ENCODE measurements at places on chromosomes 13 and 19.
A peak's percentile ranks its signal among the peaks of the same experiment; 100 is the strongest.

- DNase-seq, result no peak
Measured at GRCh38 chr13:41568972-41569351, 111.6 kb downstream of the RGCC start.

DNA sequence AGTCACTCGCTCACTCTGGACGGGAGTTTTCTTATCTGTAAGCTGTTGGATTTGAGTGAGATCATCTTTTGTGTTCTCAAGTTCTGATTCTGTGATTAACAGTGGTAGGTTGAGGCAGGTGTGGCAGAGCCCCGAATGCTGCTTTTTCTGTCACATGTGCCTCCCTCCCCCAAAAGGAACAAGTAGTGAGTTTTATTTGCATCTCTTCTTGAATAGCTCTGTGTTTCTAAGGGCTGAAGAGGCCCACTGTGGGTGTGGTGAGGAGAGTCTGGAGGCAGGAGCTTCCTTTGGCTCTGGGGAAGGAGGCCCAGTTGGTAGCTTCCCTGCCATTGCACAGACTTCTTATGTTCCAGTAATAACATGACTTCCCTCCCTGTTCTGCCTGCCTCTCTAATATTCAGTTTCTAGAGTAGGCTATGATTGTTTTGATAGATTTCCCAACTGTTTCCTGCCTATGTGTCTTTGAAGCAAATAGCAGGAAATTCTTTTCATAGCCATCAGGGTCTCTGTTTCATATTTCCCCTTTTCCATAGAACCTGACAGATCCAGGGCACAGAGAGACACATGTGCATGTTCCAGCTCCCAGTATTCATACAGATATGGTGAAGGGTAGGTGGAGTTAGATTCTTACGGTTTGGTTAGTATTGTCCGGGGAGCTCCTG, 23.9 kb upstream of the CXCL17 start:
- DNase-seq, result no peak

DNA sequence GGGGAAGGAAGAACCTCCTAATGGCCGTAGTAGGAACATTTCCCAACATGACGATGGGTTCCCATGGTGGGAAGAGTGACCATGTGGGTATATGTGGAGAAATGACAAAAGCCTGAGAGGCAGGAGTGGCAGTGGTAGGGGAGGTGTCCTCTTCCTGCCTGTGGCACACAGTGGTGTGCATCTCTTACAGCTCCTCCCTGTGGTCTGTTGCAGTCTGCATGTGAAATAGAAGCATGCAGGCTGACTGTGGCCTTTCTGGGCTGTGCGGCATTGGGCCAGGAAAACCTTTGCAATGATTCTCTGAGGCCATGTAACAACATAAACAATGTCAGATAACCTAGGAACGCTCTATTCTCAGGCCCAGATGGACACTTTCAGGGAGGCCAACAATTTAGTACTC, 84.0 kb downstream of the LACC1 start:
- DNase-seq, result no peak

DNA sequence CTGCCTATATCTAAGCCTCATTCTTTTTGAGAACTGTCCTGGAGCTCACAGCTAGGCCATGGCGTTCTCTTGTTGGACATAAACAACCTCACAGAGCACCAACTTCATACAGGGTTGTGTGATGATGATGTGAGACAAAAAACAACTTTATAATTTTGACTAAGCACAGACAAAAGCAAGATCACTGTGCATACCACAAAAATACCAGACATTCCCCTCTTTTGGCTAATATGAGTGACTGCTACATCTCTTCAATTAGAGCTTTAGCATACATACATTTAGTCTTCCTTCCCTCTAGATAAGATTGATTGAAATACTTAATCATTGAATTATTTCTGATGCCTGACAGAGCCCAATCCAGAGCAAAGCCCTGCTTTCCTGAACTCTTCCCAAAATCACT, 8.3 kb downstream of the MAB21L1 start:
- no peak for DNase-seq

GRCh38 chr13:95253033-95253432, 48.2 kb downstream of the ABCC4 start:
- DNase-seq, result no peak

DNA sequence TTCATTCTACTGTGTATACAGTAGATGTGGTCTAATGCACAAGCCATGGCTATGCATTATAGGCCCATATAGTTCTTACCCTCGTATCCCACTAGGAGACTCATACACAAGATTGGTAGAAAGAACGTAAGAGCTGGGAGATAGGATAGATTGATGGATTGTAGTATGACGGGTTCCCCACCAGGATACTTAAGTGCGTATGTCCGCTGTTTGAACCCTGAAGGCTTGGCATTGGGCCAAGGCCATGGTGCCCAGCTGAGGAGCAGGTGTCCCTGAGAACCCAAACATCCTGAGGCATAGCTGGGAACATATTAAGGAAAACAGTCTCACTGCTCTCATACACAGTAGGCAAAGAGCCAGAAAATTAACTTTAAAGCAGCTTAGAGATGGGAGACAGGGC, 617.5 kb upstream of the KLF12 start:
- DNase-seq, result no peak

DNA sequence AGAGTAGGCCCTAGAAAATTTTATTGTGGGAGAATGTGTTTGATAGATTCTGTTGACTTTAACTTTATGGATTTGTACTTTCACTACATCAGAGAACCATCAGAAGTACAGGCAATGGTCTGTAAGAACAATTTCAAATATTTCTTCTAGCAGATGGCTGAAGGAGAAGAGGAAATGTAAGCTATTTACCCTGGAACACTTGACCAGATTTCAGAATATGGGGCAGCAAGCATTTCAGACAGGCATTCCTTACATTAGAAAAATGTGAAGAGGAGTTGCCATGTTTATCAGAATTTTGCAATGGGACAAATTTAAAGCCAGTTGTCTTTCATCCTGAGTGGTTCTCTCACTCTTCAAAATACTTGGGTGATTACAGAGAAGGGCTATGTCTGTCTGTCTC, 7.5 kb downstream of the FRY start:
- no peak for DNase-seq

- no peak for DNase-seq
Measured at GRCh38 chr13:108816375-108816774, 187.0 kb downstream of the MYO16 start.

DNA sequence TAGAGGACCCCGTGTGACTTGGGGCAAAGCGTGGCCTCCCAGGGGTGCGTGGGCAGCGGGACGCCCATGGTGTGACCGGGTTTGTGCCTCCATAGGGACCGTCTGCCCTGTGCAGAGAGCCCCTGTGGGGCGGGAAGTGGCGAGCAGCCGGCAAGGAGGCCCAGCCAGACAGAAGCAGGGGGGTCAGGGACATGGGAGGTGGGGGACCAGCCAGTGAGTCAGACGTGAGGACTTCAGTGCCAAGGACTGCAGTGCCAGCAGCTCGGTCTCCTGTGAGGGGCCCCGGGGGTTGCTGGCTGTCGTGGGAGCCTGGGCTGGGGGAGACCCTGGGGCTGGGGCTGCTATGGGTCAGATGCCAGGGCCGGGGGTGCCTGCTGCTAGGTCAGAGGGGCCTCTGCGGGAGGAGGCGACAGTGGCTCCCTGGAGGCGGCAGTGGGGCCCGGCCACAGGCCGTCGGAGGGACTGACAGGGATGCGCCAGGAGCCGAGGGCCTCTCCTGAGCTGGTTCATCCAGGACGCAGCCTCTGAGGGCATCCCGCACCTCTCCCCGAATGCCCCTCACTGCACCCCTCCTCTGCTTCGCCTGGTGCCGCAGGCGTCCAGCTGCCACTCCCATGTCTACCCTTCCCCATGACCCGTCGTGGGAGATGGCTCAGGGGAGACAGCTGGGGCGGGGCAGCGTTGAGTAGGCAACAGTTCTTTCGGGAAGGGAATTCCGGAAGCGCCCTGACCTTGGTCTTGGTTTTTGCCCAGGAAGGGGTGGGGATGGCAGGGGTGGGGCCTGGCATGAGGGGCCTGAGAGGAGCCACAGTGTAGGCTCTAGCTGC, 80.0 kb downstream of the KDM4B start:
- no peak for DNase-seq

GRCh38 chr19:47013041-47013517, 6.6 kb upstream of the NPAS1 start:
- peak; percentile 55 for DNase-seq

DNA sequence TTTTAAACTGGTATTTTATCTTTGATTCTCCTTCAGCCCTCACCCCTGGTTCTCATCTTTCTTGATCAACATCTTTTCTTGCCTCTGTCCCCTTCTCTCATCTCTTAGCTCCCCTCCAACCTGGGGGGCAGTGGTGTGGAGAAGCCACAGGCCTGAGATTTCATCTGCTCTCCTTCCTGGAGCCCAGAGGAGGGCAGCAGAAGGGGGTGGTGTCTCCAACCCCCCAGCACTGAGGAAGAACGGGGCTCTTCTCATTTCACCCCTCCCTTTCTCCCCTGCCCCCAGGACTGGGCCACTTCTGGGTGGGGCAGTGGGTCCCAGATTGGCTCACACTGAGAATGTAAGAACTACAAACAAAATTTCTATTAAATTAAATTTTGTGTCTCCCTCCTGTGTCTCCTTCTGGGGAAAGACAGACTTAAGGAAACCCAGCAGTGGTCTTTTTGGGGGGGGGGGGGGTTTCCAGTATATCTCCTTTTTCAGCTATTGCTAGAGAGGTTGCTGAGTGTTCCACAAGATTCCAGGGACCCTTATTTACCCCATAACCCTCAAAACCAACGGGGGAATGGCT, 1.5 kb upstream of the RAD23A start:
- no peak for DNase-seq

DNA sequence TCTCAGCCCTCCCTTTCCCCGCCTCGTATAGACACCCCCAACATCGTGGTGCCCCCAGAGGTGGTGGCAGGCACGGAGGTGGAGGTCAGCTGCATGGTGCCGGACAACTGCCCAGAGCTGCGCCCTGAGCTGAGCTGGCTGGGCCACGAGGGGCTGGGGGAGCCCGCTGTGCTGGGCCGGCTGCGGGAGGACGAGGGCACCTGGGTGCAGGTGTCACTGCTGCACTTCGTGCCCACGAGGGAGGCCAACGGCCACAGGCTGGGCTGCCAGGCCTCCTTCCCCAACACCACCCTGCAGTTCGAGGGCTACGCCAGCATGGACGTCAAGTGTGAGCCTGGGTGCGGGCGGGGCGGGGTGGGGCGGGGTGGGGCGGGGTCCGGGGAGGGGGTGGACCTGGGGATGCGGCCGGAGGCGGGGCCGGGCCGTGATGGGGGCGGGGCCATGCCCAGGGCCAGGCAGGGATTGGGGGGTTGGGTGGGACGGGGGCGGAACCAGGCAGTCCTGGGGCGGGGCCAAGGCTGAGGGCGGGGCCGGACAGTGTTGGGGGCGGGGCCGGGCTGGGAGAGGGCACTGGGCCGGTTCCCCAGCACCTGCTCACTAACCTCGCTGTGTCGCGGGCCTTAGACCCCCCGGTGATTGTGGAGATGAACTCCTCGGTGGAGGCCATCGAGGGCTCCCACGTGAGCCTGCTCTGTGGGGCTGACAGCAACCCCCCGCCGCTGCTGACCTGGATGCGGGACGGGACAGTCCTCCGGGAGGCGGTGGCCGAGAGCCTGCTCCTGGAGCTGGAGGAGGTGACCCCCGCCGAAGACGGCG, 7.8 kb downstream of the MAG start:
- no peak for DNase-seq

DNA sequence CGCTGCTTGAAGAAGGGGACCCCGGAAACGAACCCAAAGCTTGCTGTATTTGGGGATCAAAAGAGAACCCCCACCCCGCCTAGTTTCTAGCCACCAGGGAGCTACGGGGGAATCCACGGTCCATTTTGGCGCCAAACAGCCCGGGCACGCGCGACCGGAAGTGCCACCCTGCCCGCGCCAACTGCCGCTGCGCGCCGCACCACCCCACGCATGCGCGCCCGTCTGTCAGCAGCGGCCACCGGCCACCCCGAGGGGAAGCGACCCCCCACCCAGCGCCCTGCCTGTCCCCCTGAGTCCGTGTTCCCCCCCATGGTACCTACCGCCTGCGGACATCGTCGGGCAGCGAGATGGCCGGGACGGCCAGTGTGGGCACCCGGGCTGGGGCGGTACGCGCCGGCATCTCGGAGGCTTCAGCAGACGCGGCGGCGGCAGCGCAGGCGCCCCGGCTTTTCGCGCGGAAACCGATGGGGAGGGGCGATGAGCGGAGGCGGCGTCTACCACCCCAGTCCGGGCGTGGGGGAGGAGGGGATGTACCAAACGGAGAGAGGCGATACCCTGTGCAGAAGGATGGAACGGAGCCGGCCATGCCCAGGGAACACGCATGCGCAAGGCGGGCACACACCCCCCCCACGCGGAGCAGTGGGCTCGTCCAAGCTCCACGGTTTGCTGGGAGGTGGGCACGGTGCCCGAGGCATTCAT, at the start of gene DNMT1:
Gene DNMT1, minus strand, starts transcription at position 454 of the 699 bp plus-strand sequence. Its CDS starts 54 bp downstream, at position 400.
- peak; percentile 93 for DNase-seq

- no peak for DNase-seq
Measured at GRCh38 chr19:34995551-34995950, 4.6 kb upstream of the GRAMD1A start.

DNA sequence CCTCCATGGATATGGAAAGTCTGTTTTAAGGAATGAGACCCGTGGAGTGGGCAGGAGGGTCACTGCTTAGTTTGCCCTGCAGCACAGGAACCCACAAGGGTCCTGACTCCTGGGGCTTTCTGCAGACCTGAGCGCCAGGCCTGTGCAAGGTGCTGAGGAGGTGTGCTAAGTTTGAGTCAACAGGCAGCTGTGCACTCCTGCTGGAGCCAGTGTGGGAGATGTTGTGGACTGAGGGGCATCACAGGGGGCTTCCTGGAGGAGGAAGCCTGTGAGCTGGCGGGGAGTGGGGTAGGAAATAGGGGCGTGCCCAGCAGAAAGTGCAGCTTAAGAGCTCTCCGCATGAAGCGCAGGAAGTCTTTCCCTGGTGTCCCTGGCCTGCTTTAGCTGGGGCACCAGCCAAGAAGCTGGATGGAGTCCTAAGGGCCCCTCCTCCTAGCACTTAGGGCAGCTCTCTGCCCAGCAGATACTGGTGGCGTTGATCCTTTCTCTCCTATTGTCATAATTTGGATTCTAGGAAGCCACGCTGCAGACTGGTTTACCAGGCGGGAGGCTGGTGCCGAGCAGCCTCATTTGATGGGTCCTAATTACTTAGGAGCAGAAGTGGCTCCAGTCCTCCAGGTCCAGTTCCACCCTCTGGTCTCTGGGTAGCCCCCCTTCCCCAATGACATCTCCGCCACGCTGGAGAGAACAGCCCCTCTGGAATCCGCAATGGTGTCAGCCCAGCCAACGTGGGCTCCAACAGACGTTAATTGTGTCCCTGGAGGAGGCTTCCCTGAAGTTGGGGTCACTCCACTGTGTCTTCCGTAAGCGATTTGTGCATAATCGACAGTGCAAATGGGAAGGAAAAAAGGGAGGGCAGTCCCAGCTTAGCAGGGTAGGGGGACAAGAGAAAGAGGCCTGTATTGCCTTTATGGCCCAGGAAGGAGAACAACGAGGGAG, 309.2 kb downstream of the ZNF536 start:
- no peak for DNase-seq

- DNase-seq, result no peak
Measured at GRCh38 chr13:110597041-110597689, 18.2 kb upstream of the NAXD start.

- DNase-seq, result no peak
Measured at GRCh38 chr19:29571181-29571580, 34.9 kb upstream of the POP4 start.

DNA sequence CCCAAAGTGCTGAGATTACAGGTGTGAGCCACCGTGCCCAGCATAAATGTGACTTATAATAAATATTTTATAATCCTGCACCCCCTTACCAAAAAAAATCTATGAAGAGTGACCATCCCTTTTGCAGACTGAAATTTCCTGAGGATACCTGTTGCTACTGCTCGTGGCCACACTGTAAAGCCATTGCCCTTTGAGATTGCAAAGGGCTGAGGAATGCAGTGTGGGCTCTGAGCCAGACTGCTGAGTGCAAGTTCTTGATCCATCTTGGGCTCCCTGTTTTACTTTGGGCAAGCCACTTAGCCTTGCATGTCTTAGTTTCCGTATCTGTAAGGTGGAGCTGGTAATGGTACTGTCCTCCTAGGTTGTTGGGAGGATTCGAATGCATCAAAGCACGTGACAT, 23.4 kb downstream of the SIPA1L3 start:
- DNase-seq, result no peak

All from CD8-positive, alpha-beta memory T cell (primary cell).